Suppressor macrophage treated with lipopolysaccharide for 1 hour (primary cell): ENCODE measurements at places on chromosomes 6 and 20.

- DNase-seq, result peak; percentile 88
Measured at GRCh38 chr20:46406986-46407670, 713 bp upstream of the ELMO2 start.

- DNase-seq, result no peak
Measured at GRCh38 chr6:136753624-136754023, 38.7 kb downstream of the MAP3K5 start.

DNA sequence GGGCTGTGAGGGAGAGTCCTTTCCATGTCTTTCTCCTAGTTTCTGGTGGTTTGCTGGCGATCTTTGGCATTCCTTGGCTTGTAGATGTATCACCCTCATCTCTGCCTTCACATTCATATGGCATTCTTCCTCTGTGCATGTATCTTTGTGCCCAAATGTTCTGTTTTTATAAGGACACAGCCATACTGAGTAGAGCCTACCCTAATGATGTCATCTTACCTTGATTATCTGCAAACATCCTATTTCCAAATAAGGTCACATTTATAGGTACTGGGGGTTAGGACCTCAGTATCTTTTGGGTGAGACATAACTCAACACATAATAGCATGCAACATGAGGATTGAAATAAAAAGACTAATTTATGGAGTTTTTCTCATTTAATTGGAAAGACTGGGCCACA, 5.5 kb downstream of the SH3BGRL2 start:
- DNase-seq, result no peak

DNA sequence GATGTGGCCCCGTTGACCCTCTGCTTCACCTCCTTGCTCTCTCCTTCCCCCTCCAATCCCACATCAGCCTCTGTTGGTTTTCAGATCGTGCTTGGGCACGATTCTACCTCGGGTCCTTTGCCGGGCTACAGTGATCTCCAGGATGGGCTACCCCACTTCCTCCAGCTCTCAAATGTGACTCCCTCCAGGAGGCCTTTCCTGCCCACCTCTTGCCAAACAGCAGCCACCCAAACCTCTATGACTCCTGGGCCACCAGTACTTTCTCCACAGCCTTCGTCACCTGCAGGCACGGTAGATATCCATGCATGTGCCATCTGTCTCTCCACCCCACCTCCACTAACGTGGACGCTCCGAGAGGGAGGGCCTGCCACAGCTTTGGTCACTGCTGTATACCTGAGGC, 55.9 kb upstream of the NXT1 start:
- DNase-seq, result no peak

GRCh38 chr6:27477318-27478013, 4.6 kb upstream of the ZNF184 start:
- DNase-seq, result no peak

DNA sequence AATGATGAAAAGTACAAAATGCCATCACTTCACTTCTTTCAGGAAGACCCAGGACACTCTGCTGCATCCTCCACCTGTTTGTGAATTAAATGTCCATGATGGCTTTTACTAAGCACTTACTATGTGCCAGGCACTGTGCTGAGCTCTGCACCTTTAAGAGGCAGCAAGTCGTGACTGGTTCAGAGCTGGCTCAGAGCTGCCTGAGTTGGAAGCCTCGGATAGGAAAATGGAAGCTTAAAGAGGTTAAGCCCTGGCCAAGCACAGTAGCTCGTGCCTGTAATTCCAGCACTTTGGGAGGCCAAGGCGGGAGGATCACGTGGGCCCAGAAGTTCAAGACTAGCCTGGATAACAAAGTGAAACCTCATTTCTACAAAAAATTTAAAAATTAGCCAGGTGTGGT, 95.6 kb downstream of the SNX5 start:
- no peak for DNase-seq

- DNase-seq, result peak; percentile 56
Measured at GRCh38 chr20:48722737-48723191, 105.0 kb downstream of the PREX1 start.

DNA sequence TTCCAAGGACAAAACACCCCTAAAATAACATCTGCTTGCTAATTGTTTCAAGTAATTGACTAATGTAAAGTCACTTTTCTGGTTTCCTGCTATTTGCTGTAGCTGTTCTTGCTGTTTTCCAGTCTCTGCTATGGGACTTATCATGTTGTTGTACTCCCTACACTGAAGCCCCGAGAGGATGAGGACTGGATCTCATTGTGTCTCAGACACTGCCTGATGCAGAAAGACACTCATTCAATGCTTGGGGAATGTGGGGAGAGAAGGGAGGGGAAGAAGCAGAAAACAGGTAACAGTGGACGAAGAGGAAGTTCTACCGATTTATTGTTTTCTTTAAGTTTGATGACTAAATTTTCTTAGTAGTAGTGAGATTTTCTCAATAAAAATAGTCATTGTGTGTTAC, 79.8 kb downstream of the DOK5 start:
- DNase-seq, result no peak

DNA sequence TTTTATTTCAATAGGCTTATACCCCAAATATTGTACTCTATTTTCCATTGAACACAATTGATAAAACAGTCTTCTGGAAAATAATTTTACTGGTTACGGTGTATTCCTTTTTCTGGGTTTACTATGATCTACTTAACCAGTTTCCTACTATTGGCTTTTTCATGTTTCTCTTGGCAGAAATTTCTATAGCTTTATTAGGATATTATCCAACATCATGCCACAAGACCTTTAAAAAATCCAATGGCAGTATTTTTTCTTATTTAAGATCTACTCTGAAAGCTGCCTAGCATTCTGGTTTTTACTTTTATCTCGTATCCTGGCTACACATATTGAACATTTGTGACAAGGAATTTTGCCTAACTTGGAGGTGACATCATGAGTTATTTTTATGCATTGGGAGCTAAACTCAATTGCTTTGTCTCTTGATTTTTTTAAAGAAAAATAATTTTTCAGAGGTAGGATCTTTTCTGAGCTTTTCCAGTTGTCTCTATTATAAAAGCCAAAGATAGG, 45.5 kb downstream of the SLC9A8 start:
- DNase-seq, result no peak

- DNase-seq, result no peak
Measured at GRCh38 chr6:112087916-112088315, 525 bp downstream of the FAM229B start.

DNA sequence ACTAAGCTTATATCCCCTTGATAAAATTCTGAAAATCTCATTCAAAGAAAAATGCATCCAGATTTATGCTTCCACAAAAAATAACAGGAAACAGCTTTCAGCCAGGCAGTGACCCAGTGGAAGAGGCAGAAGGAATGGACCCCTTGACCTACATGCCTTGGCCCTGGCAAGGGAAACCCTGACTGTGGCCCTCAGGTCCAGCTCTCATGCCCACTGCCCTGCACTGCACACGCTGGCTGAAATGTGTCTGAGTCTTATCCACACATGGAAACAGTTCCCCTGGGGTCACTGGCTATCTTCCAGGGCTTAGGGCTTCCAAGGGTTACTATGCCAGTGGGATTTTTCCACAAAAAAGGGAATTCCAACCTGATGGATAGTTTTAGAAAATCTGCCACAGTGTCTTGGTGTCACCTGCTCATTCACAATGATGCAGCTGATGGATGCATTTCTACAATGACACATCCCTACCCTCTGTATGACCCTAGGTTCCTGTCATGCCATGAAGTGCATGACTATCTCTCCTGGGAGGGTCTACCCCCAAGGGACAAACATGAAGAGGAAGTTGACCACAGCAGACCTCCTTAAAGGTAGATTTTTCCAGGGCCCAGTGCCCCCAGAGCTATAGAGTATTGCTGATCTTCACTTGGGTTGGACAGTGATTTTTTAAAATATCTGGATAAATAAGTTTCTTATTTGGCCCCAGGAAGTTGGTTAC, 121.9 kb upstream of the CD93 start:
- DNase-seq, result no peak

GRCh38 chr20:2125474-2126112, 24.0 kb downstream of the STK35 start:
- DNase-seq, result no peak

DNA sequence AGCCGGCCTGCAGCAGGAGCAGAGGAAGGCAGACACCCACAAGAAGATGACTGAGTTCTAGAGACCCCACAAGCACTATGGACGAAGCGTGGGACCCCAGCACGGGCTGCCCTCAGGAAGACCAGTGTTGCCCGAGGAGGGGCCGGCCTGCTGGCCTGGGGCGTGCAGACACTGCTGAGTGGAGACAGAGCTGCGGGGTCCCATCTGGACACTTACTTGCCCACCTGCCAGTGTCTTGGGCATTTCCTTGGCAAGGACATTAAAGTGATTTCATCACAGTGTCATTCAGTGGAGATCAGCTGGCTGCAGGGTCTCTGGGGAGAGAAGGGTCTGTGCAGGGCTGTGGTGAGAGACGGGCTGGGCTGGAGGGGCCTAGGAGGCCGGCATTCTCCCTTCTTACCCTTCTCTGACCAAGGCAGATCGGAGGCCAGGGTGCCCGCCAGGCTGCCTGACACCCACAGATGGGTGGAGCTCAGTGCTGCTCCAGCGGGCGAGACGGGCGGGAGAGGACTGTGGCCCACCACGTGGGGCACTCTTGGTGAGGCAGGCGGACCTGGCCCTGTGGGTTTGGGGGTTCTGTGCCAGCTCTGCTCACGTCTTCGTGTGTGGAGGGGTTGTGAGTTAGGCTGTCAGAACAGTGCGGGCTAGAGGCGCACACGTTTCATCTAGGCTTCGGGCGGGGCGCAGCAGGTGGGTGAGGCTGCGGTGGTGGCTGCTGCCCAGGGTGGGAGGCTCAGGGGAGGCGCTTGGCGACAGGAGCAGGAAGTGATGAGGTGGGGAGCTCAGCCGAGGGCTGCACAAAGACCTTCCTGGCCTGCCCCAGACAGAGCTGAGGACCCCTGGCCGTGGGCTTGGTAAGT, at the start of gene LIME1:
LIME1 (plus strand) TSS at position 806 of the 860 bp plus-strand sequence. CDS start 886 bp downstream, outside the sequence.
- peak; percentile 16 for DNase-seq

GRCh38 chr6:21752054-21752811, 158.7 kb downstream of the SOX4 start:
- DNase-seq, result no peak

- DNase-seq, result no peak
Measured at GRCh38 chr20:30168025-30168799, 1089.3 kb upstream of the DEFB115 start.

DNA sequence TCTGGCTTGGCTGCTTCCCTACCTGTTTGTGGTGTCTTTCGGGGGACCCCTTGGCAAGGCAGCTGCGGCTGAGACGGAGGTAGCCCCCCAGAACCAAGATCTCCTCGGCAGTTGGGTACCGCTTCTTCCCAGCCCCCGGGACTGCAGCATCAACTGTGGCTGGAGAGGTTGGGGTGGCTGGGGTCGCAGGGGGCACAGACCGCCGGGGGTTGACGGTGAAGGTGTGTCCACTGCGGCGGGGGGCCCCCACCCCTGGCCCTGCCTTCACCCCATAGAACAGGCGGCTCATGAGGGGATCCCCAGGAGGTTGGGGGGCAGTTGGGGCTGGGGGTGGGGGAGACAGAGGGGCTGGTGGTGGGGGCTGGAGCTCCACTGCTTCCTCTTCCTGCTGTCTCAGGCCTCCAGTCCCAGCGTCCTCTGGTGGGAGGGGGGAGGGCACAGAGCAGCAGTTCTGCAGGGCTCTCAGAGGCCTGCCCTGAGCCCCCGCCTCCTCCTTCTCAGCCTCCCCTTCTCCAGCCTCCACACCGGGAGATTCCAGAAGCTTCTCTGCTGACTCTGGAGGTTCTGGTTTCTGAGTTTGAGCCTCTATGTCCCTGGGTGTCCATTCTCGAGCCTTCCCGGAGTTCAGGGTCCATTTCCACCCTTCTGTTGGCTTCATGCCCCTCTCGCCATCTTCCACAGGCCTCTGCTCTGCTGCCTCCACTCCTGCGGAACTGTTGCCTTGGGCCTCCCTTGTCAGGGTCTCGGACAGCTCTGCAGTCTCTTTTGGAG, 1.9 kb downstream of the PPP1R18 start:
- peak; percentile 88 for DNase-seq

GRCh38 chr6:156434049-156434794, 343.0 kb upstream of the ARID1B start:
- no peak for DNase-seq

DNA sequence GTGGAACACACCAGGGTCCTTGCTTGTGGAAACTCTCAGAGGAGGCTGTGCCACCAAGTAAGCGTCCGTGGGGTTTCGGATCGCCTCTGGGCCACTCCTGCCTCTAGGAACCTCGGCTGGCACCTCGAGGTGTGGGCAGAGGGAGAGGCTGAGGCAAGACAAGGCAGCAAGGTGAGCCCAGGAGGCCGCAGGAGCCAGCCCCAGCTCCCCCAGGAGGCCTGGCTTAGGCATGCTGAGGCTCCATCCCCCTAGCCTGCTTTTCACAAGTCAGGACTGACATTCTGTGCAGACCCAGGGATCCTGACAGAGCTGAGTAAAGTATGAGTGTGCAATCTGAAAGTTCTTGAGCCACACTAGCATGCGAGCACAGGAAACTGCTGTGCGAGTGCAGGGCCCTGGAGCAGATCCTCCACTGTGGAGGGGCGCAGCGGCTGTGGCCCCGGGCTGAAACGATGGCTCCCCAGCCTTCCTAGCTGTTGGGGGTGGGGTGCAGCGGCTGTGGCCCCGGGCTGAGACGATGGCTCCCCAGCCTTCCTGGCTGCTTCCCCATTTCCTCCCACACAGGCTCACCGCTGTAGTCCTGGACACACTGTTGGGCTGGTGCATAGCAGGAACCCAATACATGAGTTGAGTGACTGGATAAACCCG, 75.2 kb upstream of the CD93 start:
- DNase-seq, result no peak

- no peak for DNase-seq
Measured at GRCh38 chr6:39247667-39248194, 18.5 kb upstream of the KCNK5 start.

- no peak for DNase-seq
Measured at GRCh38 chr20:63490416-63490815, 8.5 kb downstream of the EEF1A2 start.

DNA sequence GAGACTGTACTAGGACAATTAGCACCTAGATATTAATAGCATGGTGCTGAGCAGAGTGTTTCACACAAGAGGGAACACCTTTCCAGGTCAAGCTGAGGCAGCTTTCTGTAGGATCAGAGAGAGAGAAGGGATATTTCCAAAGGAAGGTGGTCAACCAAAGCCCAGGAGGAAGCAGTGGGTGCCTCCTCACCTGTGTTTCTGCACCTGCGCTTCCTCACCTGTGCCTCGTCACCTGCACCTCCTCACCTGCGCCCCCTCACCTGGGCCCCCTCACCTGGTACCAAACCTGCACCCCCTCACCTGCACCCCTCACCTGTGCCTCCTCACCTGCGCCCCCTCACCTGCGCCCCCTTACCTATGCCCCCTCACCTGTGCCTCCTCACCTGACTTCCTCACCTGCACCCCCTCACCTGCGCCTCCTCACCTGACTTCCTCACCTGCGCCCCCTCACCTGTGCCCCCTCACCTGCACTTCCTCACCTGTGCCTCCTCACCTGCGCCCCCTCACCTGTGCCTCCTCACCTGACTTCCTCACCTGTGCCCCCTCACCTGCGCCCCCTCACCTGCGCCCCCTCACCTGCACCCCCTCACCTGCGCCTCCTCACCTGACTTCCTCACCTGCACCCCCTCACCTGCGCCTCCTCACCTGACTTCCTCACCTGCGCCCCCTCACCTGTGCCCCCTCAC, 67.9 kb downstream of the TTLL2 start:
- peak; percentile 9 for DNase-seq
